ENCODE measurements at places on chromosomes 1 and 21. TPM values are rescaled to one million over a fixed set of nuclear protein-coding genes. Genes with fewer than 3 reads are reported as not detected.
A peak's percentile ranks its signal among the peaks of the same experiment; 100 is the strongest.

Gene NR5A2
- total RNA-seq, result 0.60 TPM

Gene NLRP3
- 0.98 TPM for total RNA-seq

Gene CFAP141
- total RNA-seq, result not detected

Gene TFAP2E
- not detected for total RNA-seq

- no peak for DNase-seq
Observed at GRCh38 chr21:14901482-14901958, 163.3 kb downstream of the NRIP1 start.

DNA sequence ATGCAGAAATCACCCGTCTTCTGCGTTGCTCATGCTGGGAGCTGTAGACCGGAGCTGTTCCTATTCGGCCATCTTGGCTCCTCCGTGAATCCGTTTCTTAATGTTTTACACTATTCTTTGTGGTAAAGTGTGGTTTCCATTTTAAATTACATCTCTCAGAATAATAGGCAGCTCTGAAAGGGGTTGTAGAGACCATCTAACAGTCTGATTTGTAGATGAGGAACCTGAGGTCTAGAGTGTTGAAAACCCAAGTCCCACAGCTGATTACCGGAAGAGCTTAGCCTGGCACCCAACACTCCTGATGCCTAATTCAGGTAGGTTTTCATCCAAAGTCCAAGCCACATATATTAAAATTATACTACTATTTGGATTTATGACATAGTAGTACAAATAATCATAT, 144.0 kb downstream of the LEPR start:
- no peak for DNase-seq

DNA sequence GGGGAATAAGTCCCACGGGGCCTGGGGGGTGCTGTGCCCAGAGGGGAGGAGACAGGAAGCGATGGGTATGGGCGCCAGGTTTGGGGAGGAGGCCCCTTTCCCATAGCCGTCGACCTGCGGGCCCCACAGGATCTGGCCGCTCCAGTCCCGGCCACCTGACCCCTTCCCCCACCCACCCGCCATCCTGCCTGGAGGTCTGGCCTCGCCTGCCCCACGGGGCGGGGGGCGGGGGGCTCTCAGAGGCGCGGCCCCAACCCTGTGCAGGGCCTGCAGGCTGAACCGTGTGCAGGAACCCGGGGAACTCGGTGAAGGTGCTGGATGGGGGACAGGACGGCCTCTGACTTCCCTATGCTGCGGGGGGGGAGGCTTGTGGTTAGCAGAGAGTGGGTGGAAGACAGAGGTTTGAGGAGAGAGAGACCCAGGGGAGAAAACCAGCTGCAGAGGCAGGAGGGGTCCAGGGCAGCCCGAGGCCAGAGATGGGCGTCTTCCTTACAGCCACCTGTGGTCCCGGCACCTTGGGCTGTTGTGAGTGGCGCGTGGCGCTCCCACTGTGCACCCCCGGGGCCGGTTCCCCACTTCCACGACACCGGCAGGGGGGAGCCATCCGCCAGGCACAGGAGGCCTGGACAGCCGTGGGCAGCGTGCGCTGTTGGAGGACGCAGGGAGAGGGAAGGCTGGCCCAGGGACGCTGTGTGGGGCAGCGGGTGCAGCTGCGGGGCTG, 2.5 kb upstream of the TNFRSF18 start:
- DNase-seq, result peak; percentile 16
